Neural crest cell (in vitro differentiated cells): ENCODE measurements at places on chromosomes 7 and 10. TPM values are rescaled to one million over a fixed set of nuclear protein-coding genes. Genes with fewer than 3 reads are reported as not detected.

The WAC gene
- 123 and 137 TPM in 2 replicates for total RNA-seq

DNA sequence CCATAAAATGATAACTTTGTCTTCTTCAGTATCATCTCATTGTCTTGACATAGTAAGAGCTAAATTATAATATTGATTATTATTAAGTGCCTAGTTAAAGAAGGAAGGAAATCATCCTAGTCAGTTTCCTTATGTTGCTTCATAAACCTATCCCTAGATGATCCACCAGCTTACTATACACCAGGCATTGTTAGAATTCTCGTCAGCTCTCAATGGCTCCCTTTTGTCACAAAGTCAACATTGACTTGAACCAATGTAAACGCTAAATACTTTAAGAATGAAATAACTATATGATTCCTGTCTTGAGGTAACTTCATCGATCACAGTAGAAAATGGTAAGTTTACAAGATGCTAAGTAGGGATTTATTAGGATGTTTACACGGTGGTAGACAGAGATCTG, 1162.9 kb downstream of the CNTNAP2 start:
- H3K27me3 ChIP-seq, result peaks cover 45% of the 10 kb centered on the region
- no peak for DNase-seq
- H3K4me1 ChIP-seq, result peaks cover 13% of the 10 kb centered on the region
- peak overlapping the region; percentile 73 for H3K4me3 ChIP-seq

GRCh38 chr7:155188357-155188756, 109.3 kb upstream of the INSIG1 start:
- no peak for DNase-seq
- H3K27ac ChIP-seq, result no peak overlapping the region
- no peak overlapping the region for H3K4me3 ChIP-seq
- peaks cover 18% of the 10 kb centered on the region for H3K4me1 ChIP-seq

The MYL7 gene
- not detected in 2 replicates for total RNA-seq

GRCh38 chr10:47241946-47242867, 57.8 kb upstream of the GDF10 start:
- no peaks in the 10 kb centered on the region for H3K27me3 ChIP-seq
- DNase-seq, result no peak
- H3K27ac ChIP-seq, result no peak overlapping the region
- H3K4me3 ChIP-seq, result no peak overlapping the region
- no peaks in the 10 kb centered on the region for H3K36me3 ChIP-seq
- H3K4me1 ChIP-seq, result peaks cover 8% of the 10 kb centered on the region

DNA sequence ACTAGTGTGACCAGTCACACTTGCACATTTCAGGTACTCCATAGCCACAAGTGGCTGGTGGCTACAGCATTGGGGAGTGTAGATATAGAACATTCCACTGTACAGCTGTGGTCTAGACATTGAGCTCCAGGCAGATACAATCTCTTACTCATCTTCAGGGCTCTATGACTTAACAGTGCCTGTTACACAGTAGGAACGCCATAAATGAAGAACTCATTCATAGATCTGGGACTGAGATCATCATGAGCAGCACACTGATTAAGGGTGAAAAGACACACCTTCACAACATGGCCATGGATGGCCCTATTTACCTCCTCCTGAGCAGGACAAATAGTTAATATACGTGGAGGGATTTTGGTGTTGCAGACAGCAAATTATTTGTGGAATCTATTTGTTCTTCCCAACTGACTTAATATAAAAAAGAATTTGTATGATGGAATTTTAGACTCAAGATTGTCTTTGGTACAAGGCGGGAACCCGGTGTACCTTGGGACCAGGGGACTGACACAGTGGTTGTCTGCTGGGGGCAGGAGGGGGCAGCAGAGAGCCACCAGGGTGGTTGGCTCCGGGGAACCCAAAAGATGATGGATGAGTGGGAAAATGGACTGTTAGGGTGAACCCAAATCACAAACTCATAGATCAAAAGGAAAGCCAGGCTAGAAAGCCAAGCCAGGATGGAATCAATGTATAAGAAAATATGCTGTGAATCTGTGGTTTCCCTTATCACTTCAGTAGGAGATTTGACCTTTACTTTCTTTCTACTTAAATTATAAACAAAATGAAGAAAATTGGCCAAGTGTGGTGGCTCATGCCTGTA, 24.3 kb upstream of the CPA2 start:
- DNase-seq, result peak; percentile 55
- no peak overlapping the region for H3K27ac ChIP-seq
- peaks cover 5% of the 10 kb centered on the region for H3K4me1 ChIP-seq
- peaks cover 8% of the 10 kb centered on the region for H3K36me3 ChIP-seq
- no peak overlapping the region for H3K4me3 ChIP-seq

- no peaks in the 10 kb centered on the region for H3K36me3 ChIP-seq
- H3K4me1 ChIP-seq, result no peaks in the 10 kb centered on the region
- no peak overlapping the region for H3K27ac ChIP-seq
- no peak for DNase-seq
Measured at GRCh38 chr7:139915864-139916716, 87.0 kb downstream of the TBXAS1 start.

- no peak overlapping the region for H3K27ac ChIP-seq
- no peak overlapping the region for H3K4me3 ChIP-seq
- H3K4me1 ChIP-seq, result no peaks in the 10 kb centered on the region
- peaks cover 2% of the 10 kb centered on the region for H3K27me3 ChIP-seq
Measured at GRCh38 chr7:23852135-23852534, 142.1 kb downstream of the STK31 start.

DNA sequence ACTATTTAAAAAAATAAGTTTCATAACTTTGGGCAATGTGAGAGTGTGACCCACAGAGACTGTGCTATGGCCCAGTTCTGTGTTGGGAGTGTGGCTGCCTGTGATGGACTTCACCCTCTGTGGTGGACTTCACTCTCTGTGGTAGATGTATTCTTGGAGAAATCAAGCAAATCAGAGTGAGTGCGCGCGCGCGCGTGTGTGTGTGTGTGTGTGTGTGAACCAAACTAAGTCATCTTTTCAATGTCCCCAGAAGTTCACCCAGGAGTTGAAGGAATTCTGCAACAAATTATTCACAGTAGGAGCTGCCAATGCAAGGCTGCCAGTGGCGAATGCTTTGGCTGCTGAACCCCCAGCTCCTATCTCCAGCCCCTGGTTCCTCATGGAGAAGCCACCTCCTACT, 184.5 kb downstream of the ADAM12 start:
- H3K36me3 ChIP-seq, result peaks cover 27% of the 10 kb centered on the region
- DNase-seq, result no peak
- H3K4me1 ChIP-seq, result peaks cover 13% of the 10 kb centered on the region
- no peaks in the 10 kb centered on the region for H3K27me3 ChIP-seq
- no peak overlapping the region for H3K27ac ChIP-seq

The TBXAS1 gene
- total RNA-seq, result 4.1 and 5.7 TPM in 2 replicates

DNA sequence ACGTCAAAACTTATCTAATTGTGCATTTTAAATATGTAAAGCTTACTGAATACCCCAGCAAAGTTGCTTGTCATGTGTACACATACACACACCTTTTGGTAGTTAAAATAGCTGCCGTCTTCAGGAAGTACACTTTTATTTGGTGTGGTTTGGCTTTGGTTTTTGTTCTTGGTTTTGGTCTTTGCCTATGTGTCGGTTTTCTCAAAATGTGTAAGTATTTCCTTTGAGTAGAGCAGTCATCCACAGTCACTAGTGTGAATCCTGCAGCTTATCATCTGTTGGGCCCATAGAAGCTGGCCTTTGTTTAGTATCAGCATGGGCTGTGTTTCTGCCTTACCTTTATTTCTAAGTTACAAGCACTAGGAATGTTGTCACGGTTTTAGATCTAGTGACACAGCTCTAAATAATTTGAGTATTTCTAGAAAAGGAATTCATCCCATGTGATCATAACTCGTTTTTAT, 35.3 kb downstream of the NET1 start:
- peak overlapping the region; percentile 76 for H3K27ac ChIP-seq
- H3K36me3 ChIP-seq, result peaks cover 3% of the 10 kb centered on the region
- no peaks in the 10 kb centered on the region for H3K27me3 ChIP-seq
- peak overlapping the region; percentile 85 for H3K4me3 ChIP-seq

GRCh38 chr7:129804111-129804889, 148.5 kb downstream of the UBE2H start:
- H3K27me3 ChIP-seq, result no peaks in the 10 kb centered on the region
- H3K27ac ChIP-seq, result no peak overlapping the region
- DNase-seq, result no peak
- H3K4me3 ChIP-seq, result no peak overlapping the region

The CCDC3 gene
- 6.1 and 6.4 TPM in 2 replicates for total RNA-seq

The GUSB gene
- total RNA-seq, result 50.4 and 51.9 TPM in 2 replicates

GRCh38 chr7:47089461-47089860, 492.4 kb downstream of the TNS3 start:
- peaks cover 2% of the 10 kb centered on the region for H3K36me3 ChIP-seq
- H3K27ac ChIP-seq, result no peak overlapping the region
- no peak for DNase-seq
- peaks cover 5% of the 10 kb centered on the region for H3K4me1 ChIP-seq
- H3K27me3 ChIP-seq, result no peaks in the 10 kb centered on the region

DNA sequence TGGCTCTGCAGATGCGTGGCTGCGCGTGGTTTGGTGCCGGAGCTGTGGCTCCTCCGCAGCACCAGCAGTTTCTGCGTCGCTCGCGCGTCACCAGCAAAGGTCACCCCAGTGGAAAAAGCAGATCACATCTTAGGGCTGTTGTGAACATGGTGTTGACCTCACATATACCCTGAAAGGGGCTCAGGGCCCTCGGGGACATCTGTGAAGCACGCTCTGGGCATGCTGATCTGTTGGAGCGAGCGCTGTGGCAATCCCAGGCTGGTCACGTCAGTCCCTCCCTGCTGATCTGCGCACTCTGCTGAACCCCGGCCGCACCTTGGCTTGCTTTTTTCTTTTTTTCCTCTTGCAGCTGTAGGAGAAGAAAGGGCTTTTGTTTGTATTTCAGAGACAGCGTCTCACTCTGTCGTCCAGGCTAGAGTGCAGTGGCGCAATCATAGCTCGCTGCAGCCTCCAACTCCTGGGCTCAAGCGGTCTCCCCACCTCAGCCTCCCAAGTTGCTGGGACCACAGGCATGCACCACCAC, 33.3 kb upstream of the AP5Z1 start:
- H3K27ac ChIP-seq, result no peak overlapping the region
- H3K36me3 ChIP-seq, result peaks cover 4% of the 10 kb centered on the region
- no peak overlapping the region for H3K4me3 ChIP-seq
- peaks cover 55% of the 10 kb centered on the region for H3K4me1 ChIP-seq
- no peaks in the 10 kb centered on the region for H3K27me3 ChIP-seq

DNA sequence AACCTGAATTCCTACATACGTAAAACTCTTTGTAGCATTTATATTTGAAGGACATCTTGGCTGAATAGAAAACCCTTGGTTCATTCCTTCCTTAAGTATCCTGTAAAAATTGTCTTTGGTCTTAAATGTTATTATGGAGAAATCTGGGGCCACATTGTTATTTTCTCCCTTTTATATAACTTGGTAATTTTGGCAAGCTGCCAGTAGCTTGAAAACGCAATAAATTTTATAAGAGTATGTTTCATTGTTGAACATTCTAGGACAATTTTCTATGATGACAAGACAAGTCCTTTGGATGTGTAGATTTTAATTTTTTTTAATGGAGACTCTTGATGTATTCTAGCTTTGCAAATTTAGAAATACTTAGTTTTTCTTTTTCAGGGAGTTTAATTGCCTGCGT, 191.9 kb downstream of the ABCA13 start:
- no peak for DNase-seq
- no peak overlapping the region for H3K4me3 ChIP-seq
- H3K4me1 ChIP-seq, result peaks cover 7% of the 10 kb centered on the region
- H3K36me3 ChIP-seq, result no peaks in the 10 kb centered on the region
- H3K27me3 ChIP-seq, result no peaks in the 10 kb centered on the region
- H3K27ac ChIP-seq, result no peak overlapping the region

GRCh38 chr7:37364856-37365255, 83.8 kb downstream of the ELMO1 start:
- no peaks in the 10 kb centered on the region for H3K27me3 ChIP-seq
- no peaks in the 10 kb centered on the region for H3K36me3 ChIP-seq
- no peak overlapping the region for H3K27ac ChIP-seq
- DNase-seq, result no peak

DNA sequence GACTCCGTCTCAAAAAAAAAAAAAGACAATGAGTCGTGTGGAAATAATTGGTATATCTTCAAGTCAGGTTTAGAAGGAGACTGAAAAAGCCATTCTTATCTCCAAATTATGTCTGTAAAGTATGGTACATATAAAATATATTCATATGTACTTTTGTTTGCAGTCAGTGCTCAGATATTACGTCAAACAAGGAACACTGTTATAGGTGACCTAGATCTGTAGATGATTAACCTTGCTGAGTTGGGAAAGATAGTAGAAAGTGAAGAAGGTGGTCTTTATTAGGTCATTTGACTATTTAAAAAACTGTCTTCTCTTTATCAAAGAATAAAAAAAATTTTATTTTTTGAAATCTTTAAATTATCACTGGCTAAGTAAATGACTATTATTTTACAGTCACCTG, 44.9 kb upstream of the CYP26C1 start:
- H3K27ac ChIP-seq, result no peak overlapping the region
- H3K27me3 ChIP-seq, result no peaks in the 10 kb centered on the region
- DNase-seq, result no peak
- no peak overlapping the region for H3K4me3 ChIP-seq

- no peak overlapping the region for H3K27ac ChIP-seq
- H3K36me3 ChIP-seq, result no peaks in the 10 kb centered on the region
- DNase-seq, result no peak
- H3K27me3 ChIP-seq, result peaks cover 16% of the 10 kb centered on the region
Measured at GRCh38 chr7:128448751-128449302, 6.9 kb upstream of the HILPDA start.

The MALRD1 gene
- 0.73 and 0.84 TPM in 2 replicates for total RNA-seq

- DNase-seq, result no peak
- H3K36me3 ChIP-seq, result no peaks in the 10 kb centered on the region
- H3K4me1 ChIP-seq, result peaks cover 18% of the 10 kb centered on the region
- H3K4me3 ChIP-seq, result no peak overlapping the region
Measured at GRCh38 chr10:131998050-131998844, 16.5 kb upstream of the BNIP3 start.

The PHKG1 gene
- total RNA-seq, result 1.1 and 1.7 TPM in 2 replicates

GRCh38 chr7:67489881-67490280, 493.2 kb downstream of the TYW1 start:
- peaks cover 2% of the 10 kb centered on the region for H3K27me3 ChIP-seq
- DNase-seq, result no peak
- no peaks in the 10 kb centered on the region for H3K36me3 ChIP-seq
- no peak overlapping the region for H3K27ac ChIP-seq

DNA sequence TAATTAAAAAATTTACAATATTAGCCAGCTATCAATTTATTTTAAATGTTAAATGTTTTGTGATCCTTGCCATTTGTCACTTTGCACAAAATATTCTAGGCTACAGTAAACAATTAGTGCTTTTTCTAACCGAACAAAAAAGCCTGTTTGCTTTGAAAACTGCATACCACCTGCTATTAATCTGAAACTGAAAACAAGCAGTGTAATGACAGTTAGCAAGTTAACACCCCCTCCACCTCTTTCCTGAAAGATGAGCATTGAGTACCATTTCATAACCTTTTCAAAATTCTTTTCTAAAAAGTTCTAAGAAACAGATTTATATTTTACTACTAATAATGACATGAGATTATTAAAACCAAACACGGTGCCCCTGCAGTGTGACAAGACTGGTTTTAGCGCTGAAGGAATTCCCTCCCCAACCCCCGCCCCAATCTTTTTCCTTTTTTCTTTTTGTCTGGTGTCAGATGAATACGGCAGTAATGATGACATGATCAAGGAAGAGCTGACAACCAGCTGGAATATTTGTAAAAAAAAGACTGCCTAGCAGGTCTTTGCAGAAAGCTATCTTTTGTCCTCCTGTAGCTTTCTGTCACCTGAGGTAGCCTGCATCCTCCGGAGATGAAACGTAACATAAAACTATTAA, 175.6 kb downstream of the CHCHD3 start:
- H3K36me3 ChIP-seq, result peaks cover 19% of the 10 kb centered on the region
- no peak overlapping the region for H3K27ac ChIP-seq
- DNase-seq, result no peak
- H3K4me1 ChIP-seq, result peaks cover 26% of the 10 kb centered on the region
- H3K27me3 ChIP-seq, result no peaks in the 10 kb centered on the region
